ENCODE measurements at places on chromosomes 2 and 18.

DNA sequence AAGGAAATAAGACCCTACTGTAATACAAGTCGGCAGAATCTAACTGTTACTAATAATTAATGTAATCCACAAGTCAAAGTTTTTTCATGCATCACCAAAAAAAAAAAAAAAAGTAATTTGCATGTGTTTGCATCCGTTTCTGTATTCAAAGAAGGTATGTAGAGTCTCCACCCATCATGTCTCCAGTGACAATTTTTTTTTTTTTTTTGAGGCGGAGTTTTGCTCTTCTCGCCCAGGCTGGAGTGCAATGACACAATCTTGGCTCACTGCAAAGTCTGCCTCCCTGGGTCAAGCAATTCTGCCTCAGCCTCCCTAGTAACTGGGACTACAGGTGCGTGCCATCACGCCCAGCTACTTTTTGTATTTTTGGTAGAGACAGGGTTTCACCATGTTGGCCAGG is 24.2 kb upstream of the NFU1 start:
- no peak for DNase-seq

- DNase-seq, result no peak
These were observed 270.4 kb downstream of the LRATD1 start for GRCh38 chr2:14902953-14903352.

DNA sequence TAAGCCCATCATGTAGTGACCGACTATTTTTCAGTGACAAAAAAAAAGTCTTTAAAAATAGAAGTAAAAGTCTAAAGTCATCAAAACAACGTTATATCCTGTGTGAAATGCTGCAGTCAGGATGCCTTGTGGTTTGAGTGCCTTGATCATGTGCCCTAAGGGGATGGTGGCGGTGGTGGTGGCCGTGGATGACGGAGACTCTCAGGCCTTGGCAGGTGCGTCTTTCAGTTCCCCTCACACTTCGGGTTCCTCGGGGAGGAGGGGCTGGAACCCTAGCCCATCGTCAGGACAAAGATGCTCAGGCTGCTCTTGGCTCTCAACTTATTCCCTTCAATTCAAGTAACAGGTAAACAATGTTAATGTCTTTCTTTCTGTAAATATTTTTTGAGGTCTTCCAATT is at the start of gene CD28:
Gene CD28, plus strand, starts transcription at position 237 of the 400 bp plus-strand sequence. Its CDS starts 58 bp downstream, at position 295.
- DNase-seq, result no peak

DNA sequence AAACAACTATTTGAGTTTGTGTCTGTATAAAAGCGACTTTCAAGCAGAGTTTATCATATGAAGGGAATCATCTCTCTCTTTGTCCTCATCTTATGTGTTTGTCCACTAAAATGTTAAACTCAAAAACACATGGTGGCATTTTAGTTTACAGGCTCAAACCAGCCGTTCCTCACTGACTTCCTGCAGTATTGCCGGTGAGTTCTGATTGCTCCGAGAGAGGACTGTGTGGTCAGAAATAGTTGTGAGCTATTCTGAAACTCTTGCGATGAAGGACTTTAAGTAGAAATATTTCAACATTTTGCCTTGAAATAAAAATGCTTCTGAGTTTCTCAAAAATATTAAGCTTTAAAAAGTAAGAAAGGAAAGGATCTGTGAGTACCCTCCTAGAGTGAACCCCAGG is 163.2 kb upstream of the CAVIN2 start:
- DNase-seq, result no peak

- DNase-seq, result peak; percentile 13
These were observed 127.0 kb upstream of the KLHL14 start for GRCh38 chr18:32899819-32900218.

- no peak for DNase-seq
These were observed 14.8 kb upstream of the LGALSL start for GRCh38 chr2:64439194-64439593.
